ENCODE measurements at places on chromosomes 11 and 22. TPM values are rescaled to one million over a fixed set of nuclear protein-coding genes. Genes with fewer than 3 reads are reported as not detected.

OR6A2 gene
- 0.07 TPM for total RNA-seq

PARVA gene
- 42.5 TPM for total RNA-seq

GUCY1A2 gene
- 0.05 TPM for total RNA-seq

RELA gene
- total RNA-seq = 63.1 TPM

FAM181B gene
- total RNA-seq = not detected

APOA5 gene
- total RNA-seq = not detected

CRYAB gene
- not detected for total RNA-seq

KRTAP5-9 gene
- 0.20 TPM for total RNA-seq

MS4A6A gene
- not detected for total RNA-seq

TP53I11 gene
- total RNA-seq = 33.1 TPM

All from mammary microvascular endothelial cell (primary cell).